ENCODE measurements at places on chromosomes 2 and 18.

GRCh38 chr2:97948926-97949325 is 46.8 kb downstream of the TMEM131 start:
- no peak for DNase-seq

DNA sequence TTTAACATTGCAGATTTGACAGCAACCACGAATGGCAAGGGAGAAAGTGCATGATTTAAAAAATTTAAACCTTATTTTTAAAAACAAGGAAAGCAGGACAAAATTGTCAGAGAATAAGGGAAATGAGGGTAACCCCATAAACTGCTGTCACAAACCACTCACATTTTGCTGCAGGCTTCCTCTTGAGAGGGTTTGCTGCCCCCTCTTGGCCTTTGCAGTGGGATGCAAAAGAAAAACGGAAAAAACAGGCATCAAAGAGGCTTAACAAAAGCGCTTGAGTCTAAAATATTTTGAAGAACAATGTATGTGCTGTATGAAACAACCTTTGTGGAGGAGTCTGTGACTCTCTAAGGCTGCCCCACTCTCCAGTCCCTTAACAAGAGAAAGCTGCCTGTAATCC is 91.6 kb downstream of the TMX3 start:
- peak; percentile 69 for DNase-seq

DNA sequence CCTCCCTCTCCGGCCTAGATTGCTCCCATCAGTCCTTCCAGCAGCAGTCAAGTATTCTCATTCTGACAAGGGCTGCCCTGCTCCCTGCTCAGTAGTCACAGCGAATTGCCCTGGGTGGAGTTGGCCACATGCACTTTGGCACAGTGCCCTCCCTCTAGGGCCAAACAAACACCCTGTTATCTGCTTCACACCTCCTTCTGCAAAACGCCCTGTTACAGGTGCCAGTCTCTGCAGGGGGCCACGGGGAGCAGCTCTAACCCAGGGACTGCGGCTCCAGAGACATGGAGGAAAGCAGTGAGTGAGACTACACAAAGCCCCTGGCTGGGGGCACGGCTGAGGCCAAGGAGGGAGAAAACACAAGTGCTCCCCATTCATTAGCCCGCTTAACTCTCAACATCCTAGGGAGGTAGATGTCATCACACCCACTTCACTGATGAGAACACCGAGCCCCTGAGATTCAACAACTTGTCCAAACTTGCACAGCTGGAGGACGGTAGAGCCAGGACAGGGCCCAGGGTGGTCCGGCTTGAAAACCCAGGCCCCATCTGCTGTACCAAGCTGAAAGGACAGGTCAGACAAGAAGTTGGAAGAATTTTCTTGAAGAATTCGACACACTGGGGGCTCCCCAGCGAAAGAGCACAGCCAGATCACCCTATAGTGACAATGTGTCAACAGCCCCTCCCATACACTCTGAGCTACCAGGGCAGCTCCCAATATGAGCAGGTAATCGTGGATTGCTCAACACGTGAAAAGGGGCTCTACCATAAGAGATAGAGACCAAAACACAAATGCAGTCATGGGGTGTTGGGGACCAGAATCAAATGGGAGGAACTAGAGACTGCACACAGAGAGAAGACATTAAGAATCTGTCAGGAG is 8.7 kb upstream of the TFCP2L1 start:
- no peak for DNase-seq

DNA sequence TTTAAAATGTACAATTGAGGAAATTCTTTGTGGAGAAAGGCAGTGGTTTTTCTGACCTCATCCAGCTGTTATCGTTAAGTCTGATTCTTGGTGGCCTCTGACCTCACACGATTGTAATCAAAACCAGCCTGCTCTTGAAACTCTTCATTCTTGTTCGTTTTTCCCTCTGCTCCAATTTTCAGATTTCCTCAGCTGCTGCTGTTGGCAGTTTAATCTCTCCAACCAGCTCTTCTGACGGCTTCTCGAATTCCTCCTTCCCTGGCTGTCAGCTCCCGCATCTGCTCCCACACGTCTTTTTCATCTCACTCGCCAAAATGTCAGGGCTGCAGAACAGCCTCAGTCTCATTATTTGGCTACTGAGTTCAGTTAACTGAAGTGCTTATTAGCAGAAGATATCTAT is 136.1 kb downstream of the DCDC2C start:
- DNase-seq: no peak

DNA sequence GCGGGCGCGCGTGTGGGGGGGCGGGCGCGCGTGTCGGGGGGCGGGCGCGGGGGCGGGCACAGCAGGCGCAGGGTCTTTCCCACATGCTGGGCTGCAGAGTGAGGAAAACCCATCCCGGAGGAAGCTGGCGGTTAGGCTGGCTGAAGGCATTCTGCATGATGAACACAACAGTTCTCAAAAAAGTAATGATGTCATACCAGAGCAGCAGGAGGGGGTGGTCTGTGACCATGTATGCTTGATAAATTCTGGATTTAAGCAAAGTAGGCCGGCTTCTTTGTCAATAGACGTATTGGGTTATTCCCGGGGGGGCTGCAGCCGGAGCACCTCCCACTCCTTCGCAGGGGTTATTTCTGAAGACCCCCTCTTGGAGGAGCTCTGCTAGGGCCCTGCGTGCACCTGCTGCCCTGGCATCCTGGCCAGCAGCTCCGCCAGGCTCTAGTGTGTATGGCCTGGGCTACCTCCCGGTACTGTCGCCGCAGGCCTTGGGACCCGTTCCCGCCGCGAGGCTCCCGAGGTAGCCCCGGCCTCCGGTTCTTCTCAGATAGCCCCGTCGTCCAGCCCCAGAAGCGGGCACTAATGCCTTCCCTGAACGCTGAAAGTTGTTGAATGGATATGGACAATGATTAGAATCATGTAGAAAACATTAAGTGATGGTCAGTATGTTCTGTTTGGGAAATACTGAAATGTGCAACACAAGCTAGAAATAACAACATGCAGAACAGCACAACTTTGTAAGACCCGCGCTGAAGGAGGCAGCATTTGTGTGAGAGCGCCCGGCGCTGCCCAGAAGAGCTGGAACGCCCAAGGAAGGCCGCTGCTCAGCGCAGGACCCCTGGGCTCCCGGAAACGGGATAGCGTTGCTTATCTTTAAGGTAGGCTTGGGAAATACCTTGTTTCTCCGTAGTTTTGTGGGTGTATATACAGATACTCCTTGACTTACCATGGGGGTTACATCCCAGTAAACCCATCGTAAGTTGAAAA is 101.4 kb upstream of the RAB6C start:
- peak; percentile 23 for DNase-seq

GRCh38 chr2:112195167-112195766 is 57.1 kb downstream of the FBLN7 start:
- no peak for DNase-seq

- no peak for DNase-seq
Observed at GRCh38 chr2:12434630-12435098, 282.1 kb upstream of the TRIB2 start.

- no peak for DNase-seq
Observed at GRCh38 chr2:176092270-176093144, at the start of gene HOXD13. TSS of gene HOXD13 (plus strand) at chr2:176092721. CDS start at chr2:176092891, 170 bp downstream.

GRCh38 chr2:43348908-43349661 is 122.7 kb upstream of the ZFP36L2 start:
- DNase-seq: no peak

GRCh38 chr18:60182223-60182622 is 190.4 kb downstream of the MC4R start:
- no peak for DNase-seq

DNA sequence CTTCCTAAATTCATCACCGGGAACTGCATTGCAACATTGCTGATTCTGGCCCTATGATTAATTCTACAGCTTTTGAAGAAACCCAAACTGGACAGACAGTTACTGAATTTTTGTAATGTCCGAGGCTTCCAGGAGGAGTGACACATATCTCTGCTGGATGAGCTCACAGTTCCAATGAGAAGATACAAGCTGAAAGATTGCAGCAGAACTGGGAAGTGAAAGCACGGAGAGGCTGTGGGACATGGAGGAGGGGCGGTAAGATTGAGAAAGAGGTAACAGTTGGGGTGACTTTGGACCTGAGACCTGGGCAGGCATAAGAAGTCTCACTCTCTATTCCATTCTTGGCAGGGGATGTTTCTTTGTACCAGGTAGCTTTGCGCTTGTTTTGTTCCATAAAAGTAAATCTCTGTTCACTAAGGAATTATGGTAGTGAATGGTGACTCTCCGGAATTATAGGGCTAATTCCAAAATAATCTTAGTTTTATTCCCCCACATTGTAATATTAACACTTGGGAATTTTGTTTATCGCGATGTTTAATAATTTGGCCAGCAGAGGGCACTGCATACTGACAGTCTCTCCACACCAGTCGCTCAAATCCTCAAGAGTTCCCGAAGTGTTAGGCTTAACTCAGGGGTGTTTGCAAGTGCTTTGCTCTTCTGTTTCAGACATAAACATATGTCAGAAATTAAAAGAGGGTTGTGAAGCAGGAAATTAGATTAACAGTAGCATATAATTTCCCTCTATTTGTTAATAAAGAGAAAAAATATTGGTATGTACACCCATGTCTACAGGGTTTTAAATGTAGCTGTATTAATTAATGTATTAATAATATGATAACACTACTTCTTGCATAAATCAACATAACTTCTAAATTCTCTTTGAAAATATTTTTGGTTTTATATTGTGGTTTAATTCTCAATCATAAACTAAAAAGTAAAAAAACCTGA is 201.4 kb downstream of the SOCS6 start:
- DNase-seq: peak; percentile 7

DNA sequence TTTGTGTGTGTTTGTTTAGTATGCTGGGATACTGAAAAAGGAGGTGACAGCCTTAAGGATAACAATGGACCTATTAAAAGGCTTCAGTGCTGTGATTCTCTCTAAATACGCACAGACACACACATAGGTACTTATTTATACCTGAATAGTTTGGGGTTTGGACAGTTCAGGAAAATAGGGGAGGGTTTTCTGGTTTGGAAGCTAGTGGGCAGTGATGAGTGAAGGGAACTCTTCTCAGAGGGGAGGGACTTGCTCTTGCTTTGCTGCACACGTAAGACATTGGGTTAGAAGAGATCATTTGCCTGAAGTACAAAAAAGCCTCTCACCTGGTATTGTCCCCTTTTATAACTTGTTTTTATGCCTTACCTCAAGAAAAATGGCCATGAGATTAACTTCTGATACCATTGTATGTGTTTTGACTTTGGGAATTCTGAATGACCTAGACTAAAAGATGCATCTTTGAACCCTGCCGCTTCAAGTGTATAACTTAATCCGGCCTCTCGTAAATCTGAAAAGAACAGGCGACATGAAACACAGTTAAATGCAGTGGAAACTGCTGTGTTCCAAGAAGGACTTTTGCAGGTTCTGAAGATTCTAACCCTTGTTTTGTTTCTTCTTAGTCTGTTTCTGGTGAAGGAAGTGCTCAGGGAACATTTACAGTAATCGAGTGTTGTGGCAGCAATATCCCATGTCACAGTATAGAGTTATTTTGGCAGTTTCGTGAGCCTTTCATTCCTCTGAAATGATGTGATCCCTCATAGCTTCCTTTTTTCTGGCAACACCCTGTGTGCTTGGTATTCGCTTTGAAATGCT is 2.5 kb downstream of the CRIM1 start:
- no peak for DNase-seq

GRCh38 chr2:71120195-71120594 is 9.8 kb downstream of the MCEE start:
- no peak for DNase-seq

- DNase-seq: peak; percentile 24
Observed at GRCh38 chr2:60998628-60999545, 18.6 kb upstream of the PEX13 start.

DNA sequence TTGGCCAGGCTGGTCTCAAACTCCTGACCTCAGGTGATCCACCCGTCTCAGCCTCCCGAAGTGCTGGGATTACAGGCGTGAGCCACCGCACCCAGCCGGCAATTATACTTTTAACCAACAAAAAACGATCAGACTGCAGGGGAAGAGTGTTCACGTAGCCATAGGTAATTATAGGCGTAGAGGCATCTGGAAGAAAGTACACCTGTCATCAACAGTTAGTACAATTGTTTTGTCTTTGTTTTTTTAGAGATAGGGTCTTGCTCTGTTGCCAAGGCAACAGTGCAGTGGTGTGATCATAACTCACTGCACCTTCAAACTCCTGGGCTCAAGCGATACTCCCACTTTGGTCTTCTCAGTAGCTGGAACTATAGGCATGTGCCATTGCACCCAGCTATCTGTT is 20.0 kb downstream of the ST3GAL5 start:
- DNase-seq: no peak

DNA sequence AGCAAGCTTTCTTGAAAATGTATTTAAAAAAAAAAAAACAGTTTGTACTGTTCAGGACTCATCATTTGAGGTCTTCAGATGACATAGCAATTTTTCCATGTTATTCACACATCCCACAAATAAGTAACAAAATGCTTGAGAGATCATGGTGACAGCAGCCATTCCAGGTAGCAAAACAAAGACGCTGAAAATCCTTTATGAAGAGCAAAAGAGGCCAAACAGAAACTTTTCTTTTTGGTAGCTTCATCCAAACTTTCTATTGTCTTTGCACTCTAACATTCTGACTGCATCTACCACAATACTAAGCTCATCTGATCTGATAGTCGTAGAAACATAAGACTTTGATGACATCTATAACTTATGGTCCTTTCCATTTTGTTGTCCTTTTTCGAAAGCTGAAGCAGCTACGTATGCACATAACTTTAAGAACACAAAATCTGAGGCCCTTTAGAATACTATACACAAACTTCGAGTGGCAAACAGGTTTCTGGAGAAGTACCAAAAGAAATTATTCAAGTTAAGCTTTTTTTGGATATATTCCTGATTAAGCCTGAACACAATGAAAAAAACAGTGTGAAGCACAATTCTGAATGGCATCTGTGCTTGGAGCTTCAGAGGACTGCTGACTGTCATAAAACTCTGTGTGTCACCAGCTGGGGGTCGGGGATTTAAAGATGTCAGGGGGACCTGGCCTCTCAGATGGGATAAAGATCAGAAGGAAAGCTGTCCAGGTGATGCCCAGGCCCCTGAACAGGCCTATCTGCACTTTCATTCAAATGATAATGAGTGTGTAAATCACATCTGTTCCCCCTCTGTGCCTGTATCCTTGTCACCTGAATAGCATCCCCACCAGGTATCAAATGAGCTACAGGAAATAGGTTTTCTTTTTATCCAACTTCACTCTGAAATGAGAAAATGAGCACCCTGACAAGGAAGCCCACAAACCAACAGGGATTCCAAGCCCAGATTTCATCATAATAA is 75.8 kb downstream of the ZEB2 start:
- DNase-seq: no peak

- DNase-seq: no peak
Observed at GRCh38 chr2:223815884-223816570, 21.4 kb downstream of the AP1S3 start.

- no peak for DNase-seq
Observed at GRCh38 chr2:149400997-149401396, 70.6 kb downstream of the LYPD6 start.
